ENCODE measurements at places on chromosomes 16 and 17.
A peak's percentile ranks its signal among the peaks of the same experiment; 100 is the strongest.

- DNase-seq = no peak
Observed at GRCh38 chr16:77113835-77114234, 77.2 kb upstream of the MON1B start.

DNA sequence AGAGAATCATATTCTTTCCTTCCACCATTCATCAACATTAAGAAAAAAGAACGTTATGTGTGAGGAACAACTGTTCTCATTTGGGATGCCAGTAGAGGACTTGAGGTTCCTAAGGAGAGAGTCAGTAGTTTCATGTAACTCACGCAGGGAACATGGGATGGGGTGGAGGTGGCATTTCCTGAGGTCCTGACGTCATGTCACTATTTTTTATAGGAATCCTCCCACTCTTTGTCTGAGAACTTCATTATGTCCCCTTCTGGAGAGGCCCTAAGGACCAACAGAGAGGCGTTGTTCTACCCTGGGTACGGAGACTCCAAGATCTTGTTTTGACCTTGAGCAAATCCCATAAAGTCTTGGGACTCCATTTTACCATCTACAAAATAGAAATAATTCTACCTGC, 211.7 kb upstream of the SOX9 start:
- no peak for DNase-seq

DNA sequence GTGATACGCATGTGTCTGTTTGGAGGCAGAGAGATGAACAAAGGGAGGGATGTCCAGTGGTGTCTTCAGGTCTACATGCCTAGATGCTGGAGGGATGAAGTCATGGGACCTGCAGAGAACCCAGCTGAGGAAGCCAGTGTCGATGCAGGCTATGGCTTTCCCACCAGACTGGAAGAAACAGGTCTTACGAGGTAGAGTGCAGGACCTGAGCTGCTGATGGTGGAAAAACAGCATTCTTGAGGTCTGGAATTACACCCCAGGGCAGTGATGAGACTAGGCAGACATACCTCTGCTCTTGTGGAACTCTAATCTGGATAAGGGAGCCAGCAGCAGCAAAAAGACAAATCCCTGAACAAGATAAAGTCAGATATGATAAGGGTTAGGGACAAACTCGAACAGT, 37.4 kb downstream of the ARSG start:
- no peak for DNase-seq

GRCh38 chr17:51585514-51586104, 325.3 kb downstream of the UTP18 start:
- DNase-seq = peak; percentile 21

DNA sequence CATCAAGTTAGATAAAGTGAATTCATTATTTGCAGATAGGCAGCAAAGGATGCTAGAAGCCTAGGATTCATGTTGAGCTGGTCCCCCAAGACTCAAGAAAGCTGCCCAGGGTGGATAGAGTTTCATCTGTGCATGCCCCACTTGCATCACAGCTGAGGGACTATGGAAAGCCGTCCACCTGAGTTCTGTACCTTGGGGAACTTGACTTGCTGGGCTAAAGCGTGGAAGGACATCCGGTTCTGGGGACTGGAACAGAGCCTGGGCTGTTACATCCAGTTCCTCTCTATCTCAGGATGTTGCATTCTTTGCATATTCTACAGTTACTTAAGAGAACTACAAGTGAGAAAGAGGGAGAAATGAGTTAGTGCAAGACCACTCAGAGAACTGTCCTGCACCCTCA, 458.4 kb downstream of the SHISA9 start:
- no peak for DNase-seq

DNA sequence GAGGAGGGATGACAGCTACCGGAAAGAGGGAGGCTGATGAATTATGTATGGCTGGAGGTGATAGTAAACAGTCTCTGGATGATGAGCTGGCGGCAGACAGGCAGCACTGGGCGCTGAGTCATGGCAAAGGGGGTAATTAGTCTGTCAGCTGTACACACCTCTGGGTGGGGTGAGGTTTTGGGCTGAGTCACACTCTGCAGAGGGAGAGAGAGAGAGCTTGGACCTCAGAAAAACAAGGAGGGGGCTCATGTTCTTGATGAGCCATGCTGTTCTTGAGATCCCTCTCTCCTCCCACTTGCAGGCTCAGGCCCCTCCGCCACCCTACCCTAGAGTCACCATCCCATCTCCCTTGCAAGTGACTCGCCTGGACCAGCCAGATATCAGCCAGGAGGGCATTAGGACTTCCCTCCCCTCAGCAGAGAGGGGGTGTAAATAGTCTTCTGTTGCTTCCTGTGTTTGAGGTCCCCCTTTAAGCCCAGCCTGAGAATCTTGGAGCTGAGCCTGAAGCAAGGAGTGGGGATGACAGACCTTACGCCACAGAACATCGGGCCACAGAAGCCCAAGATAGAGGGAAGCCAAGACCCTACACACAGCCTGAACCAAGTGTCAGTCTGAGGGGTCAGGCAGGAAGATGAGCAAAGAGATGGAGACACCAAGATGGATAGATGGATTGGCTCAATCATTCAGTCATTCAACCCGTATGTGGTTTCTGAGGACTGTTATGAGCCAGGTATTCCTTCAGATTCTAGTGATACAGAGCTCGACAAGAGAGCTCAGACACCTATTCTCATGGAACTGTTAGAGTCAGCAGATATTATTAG, 383.2 kb upstream of the CCL2 start:
- no peak for DNase-seq

DNA sequence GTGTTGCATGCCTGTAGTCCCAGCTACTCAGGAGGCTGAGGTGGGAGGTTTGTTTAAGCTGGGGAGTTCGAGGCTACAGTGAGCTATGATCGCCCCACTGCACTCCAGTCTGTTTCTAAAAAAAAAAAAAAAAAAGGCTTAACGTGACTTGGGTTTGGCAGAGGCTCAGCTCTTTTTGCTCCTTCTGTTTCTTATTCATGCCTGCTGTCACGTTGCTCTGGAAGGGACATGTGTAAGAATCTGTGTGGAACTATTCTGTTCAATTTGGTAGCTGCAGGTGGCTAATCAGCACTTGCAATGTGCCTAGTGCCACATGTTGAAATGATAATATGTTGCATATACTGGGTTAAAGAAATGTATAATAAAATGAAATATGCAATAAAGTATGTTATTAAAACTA, 20.9 kb upstream of the SYT17 start:
- DNase-seq = no peak

- no peak for DNase-seq
Observed at GRCh38 chr17:50337956-50338355, 8.0 kb upstream of the XYLT2 start.

DNA sequence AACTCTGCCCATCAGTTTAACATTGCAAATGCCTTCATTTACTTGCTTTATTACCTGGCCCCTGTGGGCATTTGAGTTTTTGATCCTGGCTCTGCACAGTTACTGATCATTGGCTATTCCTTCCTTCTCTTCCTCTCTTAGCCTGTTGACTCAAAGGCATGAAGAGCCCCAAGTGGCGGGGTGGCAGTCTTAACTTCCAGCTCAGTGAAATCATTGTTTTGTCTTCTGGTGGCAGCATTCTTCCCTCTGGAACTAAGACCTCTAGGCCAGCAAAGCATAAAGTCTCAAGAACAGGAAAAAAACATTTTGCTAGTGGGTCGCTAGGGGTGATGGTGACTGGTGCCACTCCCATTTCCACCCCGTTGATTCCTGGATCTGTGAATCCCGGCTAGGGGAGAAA, 52.3 kb upstream of the MRTFB start:
- no peak for DNase-seq

GRCh38 chr17:80270104-80270503, 9.5 kb downstream of the RNF213 start:
- DNase-seq = no peak

DNA sequence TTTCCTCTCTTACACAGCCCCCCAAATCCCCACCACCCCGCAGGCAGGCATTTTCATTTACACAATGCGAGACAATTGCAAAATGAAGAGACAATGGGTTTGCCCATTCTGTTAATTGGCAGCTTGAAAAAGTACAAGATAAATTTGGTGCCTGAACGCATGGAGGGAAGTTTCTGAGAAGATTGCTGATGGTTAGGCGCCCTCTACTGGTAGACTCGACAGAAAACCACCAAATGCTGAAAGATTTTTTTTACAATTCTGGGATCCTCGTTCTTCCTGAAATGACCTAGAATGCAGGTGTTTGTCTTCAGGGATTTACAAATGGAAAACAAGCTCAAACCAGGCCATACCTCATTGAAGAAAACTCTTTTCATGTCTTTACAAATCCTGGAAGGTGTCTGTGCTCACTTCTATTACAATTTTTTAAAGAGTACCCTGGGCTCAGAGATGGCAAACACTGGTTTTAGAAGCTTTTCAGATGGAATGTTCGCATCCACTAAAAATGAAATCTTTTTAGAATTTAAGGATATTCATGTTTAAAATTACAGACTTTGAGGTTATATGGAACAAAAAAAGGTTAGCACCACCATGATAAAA, 338.5 kb downstream of the PMP22 start:
- DNase-seq = peak; percentile 70

GRCh38 chr16:81148277-81148676, 52.1 kb upstream of the GCSH start:
- DNase-seq = no peak

- no peak for DNase-seq
Observed at GRCh38 chr16:51960931-51961330, 586.0 kb downstream of the TOX3 start.

DNA sequence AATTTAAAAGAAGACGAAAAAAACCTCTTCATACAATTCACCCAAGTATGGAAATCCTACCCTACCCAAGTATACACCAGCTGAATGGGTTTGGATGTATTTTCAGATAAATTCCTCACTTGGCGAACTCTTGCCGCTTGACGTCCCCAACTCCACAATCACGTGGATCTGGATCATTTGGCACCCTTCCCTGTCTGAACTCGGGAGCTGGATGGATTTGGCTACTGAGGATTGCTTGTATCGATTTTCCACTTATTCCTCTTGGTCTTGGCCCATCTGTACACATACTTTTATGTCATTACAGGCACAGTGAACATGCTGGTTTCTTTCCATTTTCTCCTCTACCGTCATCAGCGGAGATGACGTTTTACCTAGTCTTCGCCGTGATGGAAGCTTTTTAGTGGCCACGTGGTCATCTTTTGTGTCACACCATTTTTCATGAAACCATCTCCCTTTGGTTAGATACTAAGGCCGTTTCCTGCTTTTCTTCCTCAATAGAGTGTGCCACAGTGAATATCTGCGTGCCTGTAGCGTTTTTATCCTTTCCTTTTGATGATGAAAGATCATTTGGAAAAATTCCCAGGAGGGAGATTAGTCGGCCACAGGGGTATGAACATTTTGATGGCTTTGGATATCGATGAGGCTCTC, 47.1 kb downstream of the CMIP start:
- DNase-seq = no peak

- DNase-seq = no peak
Observed at GRCh38 chr16:87848676-87849345, 20.5 kb downstream of the SLC7A5 start.

- DNase-seq = no peak
Observed at GRCh38 chr16:24511174-24511573, 28.2 kb upstream of the RBBP6 start.

DNA sequence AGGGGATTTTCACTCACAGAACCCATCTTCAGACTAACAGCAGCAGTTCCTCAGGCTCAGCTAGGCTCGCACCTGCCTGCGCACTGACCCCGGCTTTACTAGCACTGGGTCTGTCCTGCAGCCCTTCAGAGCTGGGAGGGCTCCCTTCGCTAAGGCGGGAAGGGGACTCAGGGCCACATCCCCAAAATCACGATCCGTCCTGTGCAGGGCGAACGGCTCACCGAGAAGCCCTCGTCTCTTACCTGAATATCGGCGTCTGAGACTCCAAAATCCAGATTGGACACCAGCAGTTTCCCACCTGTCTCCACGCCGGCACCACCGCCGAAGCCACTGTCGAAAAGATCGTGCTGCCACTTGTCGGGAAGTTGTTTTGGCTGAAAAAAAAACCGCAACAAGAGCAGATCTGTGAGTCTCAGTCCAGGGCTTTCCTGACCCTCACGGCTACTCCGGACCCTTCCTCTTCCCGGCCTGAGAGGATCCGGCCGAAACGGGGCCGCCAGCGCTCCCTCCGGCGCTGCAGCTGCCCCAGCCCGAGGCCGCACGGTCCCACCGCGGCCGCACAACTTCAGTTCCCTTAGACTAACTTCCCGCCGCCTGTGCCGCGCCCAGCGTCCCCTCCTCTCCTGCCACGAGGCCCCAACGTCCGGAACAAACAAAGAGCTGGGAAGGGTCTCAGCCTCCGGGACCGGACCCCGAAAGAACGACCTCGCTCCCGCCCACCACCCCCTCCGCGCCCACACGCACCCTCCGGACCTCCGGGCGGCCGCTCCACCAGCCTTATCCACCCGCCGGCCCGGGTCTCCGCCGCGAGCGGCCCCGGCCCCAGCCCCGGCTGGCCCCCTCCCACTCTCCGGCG, 711 bp downstream of the ALYREF start:
- DNase-seq = no peak

GRCh38 chr16:14146445-14146844, 75.3 kb downstream of the MRTFB start:
- DNase-seq = no peak

DNA sequence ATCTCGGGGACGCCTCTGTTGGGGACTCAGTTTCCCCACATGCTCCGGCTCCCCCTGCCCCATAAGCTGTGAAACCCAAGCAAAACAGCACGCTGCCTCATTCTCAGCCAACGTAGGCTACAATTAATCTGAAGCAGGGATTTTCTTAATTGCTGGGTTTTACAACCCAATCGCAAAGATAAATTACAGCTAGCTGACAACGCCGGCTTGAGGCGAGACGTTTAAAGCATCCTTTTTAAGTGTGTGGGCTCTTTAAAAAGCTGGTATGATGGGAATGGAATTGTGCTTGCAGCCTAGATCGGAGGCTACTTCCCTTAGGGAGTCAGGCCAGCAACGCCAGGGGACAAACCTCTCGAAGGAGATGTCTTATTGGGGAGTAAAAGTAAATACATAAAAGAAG, 185.3 kb downstream of the ZNF423 start:
- no peak for DNase-seq

- no peak for DNase-seq
Observed at GRCh38 chr17:9026741-9027140, 5.4 kb downstream of the NTN1 start.

GRCh38 chr16:87507351-87508069, 14.7 kb upstream of the ZCCHC14 start:
- DNase-seq = peak; percentile 61

GRCh38 chr17:48600244-48601098, 4.3 kb downstream of the HOXB6 start:
- DNase-seq = no peak

DNA sequence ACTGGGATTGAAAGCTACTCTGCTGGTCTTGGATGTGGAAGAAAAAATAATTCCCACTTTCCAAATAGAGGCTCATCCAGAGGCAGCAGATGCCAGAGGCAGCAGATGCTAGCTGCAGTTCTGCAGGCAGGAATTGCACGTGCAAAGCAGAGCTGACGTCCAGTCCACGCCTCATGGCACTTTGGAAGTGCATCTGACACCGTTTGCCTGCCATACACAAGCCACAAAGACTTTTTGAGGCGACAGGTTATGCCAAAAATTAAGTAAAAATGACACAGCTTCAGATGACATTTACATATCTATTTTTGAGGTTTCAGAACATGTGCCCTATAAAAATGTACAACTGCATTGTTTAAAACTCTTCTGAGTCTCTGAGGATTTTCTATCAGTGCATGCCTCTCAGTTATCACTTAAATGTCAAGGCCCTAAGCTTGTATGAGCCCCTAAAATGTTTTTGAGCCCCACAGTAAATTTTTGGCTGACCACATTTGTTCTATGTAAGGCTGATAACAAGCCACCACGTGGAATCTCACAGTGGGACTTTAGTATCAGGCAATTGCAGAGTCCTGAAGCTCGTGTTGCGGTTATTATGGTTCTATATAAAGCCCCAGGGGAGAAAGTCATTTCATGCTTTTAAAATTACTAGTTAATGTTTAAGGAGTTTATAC, 239.2 kb downstream of the PRKCA start:
- DNase-seq = peak; percentile 56

Data from KBM-7 (cell line).